ENCODE measurements at places on chromosomes 2 and 18. TPM values are rescaled to one million over a fixed set of nuclear protein-coding genes. Genes with fewer than 3 reads are reported as not detected.

The SCN9A gene
- polyA plus RNA-seq, result 0.88 TPM

The RNF152 gene
- 20.8 TPM for polyA plus RNA-seq

The YES1 gene
- polyA plus RNA-seq, result 12.6 TPM

The IL36A gene
- polyA plus RNA-seq, result not detected

DNA sequence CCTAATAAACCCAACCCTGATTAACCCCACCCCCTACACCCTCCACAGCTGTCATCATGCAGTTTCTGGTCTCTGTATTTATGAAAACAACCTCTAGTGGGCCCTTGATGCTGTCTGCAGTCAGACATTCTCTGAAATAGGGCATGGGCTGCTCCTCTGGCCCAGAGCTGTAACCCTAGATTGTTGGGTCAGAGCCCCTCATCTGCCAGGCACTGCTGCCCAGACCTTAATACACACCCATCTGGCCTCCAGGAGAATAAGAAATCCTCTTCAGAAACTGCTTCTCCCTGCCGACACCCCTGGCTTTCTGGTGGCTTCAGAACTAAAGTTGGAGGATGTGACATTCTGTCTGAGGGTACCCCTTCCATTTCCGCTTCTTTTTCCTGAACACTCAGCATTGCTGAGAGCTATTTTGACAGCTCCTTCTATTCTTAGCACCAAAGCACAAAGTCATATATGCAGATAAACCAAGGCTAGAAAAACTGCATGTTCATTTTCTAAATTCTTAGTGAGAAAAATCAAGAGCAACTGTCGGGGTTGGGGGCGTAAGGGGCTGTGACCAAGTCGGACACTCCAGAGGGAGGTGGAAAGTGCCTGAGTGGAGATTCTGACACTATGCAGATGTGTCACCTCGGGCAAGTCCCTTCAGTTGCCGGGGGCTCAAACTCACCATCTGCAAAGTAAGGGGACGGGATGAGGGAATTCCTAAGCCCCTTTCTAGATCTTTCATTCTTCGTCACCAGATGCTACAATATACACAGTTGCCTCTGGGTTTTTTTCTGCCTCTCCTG is 28.7 kb downstream of the SRSF7 start:
- DNase-seq, result no peak

GRCh38 chr2:10303181-10303693 is 533 bp downstream of the HPCAL1 start:
- no peak for DNase-seq

GRCh38 chr2:30385327-30385726 is 61.7 kb upstream of the LCLAT1 start:
- peak; percentile 33 for DNase-seq

DNA sequence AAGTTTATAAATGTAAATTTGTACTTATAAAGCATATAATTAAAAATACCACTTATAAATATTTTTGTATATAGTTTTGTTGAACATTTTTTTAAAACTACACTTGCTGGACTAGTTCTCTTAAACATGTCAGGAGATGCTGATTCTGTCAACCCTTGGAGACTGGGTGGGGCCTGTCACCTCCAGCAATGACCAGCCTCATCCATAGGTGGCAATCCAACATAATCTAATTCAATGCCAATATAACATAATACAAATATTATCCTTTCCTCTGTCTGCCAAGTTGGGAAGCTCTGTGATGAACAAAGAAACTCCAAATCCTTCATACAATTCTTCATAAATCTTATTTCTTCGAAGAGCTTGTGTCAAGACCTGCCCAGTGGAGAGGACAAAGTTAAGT is 140.4 kb downstream of the RBMS1 start:
- peak; percentile 38 for DNase-seq

- DNase-seq, result no peak
Observed at GRCh38 chr2:44200011-44200410, 31.3 kb downstream of the PPM1B start.

- DNase-seq, result no peak
Observed at GRCh38 chr2:217186668-217187159, 326.9 kb upstream of the TNP1 start.

- peak; percentile 50 for DNase-seq
Observed at GRCh38 chr18:41378598-41378997, 576.4 kb upstream of the PIK3C3 start.

GRCh38 chr18:67845035-67845434 is 328.5 kb upstream of the DSEL start:
- peak; percentile 2 for DNase-seq

All from endothelial cell of umbilical vein (primary cell).